ENCODE measurements at places on chromosomes 6 and 20. TPM values are rescaled to one million over a fixed set of nuclear protein-coding genes. Genes with fewer than 3 reads are reported as not detected.

DNA sequence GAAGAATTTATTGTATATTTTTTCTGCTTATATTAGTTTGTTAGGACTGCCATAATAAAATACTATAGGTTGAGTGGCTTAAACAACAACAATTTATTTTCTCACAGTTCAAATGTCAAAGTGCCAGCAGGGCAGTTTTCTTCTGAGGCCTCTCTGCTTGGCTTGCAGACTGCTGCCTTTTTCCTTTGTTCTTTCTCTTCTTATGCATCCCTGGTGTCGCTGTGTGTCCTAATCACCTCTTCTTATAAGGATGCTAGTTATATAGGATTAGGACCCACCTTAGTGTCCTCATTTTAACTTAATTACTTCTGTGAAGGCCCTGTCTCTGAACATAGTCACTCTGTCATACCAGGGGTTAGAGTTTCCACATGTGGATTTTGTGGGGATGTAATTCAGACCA, 354.4 kb downstream of the NKAIN2 start:
- H3K4me1 ChIP-seq: no peaks in the 10 kb centered on the region
- H3K27ac ChIP-seq: no peak overlapping the region
- no peak overlapping the region for H3K4me3 ChIP-seq
- DNase-seq: no peak

DNA sequence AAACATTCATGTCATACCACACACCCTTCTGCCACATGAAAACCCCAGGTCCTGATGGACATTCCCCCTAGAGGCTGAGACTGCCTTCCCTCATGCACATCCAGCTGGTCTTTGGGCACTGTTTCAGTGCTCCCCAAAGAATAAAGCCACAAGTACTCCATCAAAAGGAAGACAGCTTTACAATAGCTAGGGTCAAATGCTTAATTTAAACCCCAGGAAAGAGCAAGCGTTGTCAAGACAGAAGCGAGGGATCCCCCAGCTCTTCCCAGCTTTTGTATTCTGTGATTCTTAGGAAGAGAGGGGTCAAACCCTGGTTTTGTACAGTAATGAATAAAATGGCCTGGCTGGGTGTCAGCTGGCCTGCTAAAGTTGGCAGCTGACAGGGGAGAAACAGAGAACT, 82.4 kb upstream of the IYD start:
- H3K27ac ChIP-seq: no peak overlapping the region
- H3K36me3 ChIP-seq: no peaks in the 10 kb centered on the region
- H3K4me1 ChIP-seq: no peaks in the 10 kb centered on the region

DNA sequence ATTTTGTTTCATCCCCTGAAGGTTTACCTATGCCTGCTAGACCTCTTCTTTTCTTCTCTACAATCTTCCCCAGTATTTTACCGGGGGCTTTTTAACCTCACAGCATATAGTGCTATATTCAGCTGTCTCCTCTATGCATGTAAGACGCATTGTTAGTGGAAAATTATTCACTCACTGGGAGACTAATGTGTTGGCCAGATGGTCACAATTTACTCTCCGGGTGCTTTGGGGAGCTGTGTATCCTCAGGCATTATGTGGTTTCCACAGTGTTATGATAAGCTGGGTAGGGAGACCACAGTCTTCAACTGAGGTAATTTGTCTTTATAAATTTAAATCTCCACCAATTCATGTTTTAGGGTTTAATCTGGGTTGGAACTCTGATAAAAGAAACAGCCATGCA, 553.8 kb upstream of the PTCHD4 start:
- no peaks in the 10 kb centered on the region for H3K4me1 ChIP-seq
- no peaks in the 10 kb centered on the region for H3K27me3 ChIP-seq
- no peak overlapping the region for H3K27ac ChIP-seq
- H3K36me3 ChIP-seq: no peaks in the 10 kb centered on the region

- H3K4me3 ChIP-seq: peak within 1 kb of the TSS; percentile 77
- peak; percentile 37 for DNase-seq
- H3K36me3 ChIP-seq: peaks cover 3% of the 10 kb centered on the region
- H3K4me1 ChIP-seq: peaks cover 37% of the 10 kb centered on the region
Measured at GRCh38 chr6:26087284-26088115, at the start of gene HFE. Gene HFE (plus strand): TSS chr6:26087429. CDS start chr6:26087441, 12 bp downstream.

- no peaks in the 10 kb centered on the region for H3K27me3 ChIP-seq
- no peak for DNase-seq
Measured at GRCh38 chr20:56376331-56376730, 15.7 kb downstream of the AURKA start.

DNA sequence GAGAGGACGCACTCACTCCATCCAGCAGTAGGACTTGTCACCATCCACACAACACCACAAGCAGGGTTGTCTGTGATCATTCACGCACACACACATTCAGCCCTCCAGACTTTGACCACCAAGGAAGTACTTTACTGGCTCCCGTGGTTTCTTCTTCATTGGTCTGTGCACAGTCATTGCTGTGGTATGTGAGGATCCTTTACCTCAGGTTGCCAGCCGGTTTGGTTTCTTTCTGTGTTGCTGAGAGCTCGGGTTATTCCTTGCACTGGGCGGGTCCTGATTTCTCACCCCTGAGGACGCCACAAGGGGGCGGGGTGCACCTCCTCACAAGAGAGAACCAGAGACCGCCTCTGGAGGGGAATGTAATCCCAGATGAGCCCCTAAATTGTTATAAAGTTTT, 11.2 kb downstream of the SLC35A1 start:
- H3K27me3 ChIP-seq: no peaks in the 10 kb centered on the region
- H3K27ac ChIP-seq: no peak overlapping the region
- peaks cover 16% of the 10 kb centered on the region for H3K36me3 ChIP-seq
- DNase-seq: peak; percentile 20
- H3K4me1 ChIP-seq: peaks cover 12% of the 10 kb centered on the region
- H3K4me3 ChIP-seq: no peak overlapping the region

GRCh38 chr6:134416418-134417154, 98.7 kb upstream of the SGK1 start:
- peaks cover 3% of the 10 kb centered on the region for H3K27me3 ChIP-seq
- H3K36me3 ChIP-seq: no peaks in the 10 kb centered on the region
- H3K4me1 ChIP-seq: peaks cover 4% of the 10 kb centered on the region
- no peak overlapping the region for H3K4me3 ChIP-seq

- H3K27me3 ChIP-seq: peaks cover 71% of the 10 kb centered on the region
- peaks cover 18% of the 10 kb centered on the region for H3K4me1 ChIP-seq
Measured at GRCh38 chr6:10404799-10405512, 9.9 kb downstream of the TFAP2A start.

DNA sequence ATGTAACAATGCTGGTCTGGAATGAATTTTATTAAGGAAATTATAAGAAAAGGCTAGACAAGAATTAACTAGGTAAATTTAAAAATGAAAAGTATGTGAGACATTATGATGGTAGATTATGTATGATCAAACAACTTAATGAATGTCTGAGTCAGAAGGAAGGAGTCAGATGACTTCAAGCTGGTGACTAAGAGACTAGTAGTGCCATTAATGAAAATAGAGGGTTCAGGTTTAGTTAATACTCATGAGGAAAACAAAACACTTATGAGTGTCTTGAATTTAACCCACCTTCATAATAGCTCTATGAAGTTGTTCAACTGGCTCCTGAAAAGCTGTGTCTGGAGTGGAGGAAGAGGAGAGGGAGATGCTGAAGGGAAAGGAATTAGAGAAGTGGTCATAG, 256.3 kb downstream of the ADGRB3 start:
- DNase-seq: no peak
- H3K4me3 ChIP-seq: no peak overlapping the region
- H3K27ac ChIP-seq: no peak overlapping the region
- no peaks in the 10 kb centered on the region for H3K4me1 ChIP-seq
- no peaks in the 10 kb centered on the region for H3K36me3 ChIP-seq

DNA sequence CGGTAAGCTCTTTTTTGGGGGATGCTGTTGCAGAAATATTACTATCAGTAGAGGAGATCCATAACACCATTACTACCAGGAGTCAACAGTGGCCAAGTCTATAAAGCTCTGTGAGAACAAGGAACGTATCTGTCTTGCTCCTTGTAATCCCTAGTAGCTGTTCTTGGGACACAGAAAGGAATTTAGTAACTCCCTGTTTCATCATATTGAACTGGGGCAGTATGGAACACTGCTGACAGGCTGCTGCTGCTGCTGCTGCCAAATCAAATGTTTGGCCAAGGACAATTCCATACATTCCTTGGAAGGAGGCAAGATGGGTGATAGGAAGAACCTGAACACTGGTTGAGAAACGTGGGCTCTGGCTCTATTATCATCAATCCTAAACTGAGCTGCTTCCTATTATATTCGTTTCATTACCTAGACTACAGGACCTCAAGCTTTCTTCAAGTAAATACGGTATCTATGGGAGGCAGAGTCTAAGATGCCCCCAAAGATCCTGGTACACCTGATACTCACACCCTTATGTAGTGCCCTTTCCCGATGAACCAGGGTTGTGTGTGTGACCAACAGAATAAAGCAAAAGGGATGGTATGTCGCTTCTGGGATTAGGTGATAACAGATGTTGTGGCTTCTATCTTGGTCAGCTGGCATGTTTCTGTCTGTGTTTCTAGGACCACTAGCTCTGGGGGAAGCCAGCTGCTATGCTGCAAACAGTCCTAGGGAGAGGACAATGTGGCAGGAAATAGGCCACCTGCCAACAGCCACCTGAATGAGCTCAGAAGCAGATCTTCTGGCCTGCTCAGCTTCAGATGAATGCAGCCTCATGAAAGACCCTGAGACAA, 39.5 kb downstream of the ELOVL5 start:
- no peak for DNase-seq
- peak overlapping the region; percentile 41 for H3K27ac ChIP-seq
- H3K36me3 ChIP-seq: peaks cover 32% of the 10 kb centered on the region
- H3K27me3 ChIP-seq: no peaks in the 10 kb centered on the region
- H3K4me1 ChIP-seq: peaks cover 82% of the 10 kb centered on the region

DNA sequence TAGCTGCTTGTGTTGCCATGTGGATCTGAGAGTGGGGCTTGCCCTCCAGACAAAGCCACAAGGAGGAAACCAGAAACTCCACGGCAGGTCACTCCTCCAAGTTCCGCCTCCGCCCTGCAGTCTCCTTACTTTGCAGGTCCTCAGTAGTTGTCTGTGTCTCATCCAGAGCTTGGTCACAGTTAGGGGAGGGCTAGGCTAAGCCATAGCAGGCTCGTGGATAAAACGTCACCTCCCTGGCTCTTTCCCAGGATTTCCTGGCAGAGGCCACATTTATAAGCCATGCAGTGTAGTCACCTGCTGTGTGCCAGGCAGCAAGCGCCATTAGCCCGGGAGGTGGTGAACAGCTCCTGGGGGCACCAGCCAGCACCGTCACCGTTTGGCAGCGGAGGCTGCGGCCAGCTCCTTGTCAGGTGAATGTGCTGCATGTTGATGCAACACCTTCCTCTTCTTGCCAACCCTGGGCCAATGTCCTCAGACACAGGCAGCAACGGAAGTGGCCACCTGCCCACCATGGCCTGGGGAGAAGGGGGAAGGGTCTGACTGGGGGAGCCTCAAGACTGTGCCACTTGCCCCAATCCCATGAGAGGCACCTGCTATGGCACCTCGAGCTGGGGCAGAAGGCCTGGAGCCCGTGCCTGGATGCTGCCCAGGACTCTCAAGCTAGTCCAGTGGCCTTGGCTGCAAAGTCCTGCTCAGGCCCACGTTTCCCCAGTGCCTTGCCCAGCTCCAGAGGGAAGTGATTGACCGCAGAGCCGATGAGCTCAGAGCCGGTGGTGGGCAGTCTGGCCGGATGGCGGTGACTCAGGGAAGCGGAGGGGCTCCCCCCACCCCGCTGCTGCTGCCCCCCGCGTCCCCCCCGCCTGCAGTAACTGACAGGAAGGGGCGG, 39.0 kb upstream of the SLCO4A1 start:
- peak overlapping the region; percentile 62 for H3K4me3 ChIP-seq
- peaks cover 35% of the 10 kb centered on the region for H3K27me3 ChIP-seq
- no peaks in the 10 kb centered on the region for H3K36me3 ChIP-seq
- H3K4me1 ChIP-seq: peaks cover 51% of the 10 kb centered on the region
- peak; percentile 72 for DNase-seq

DNA sequence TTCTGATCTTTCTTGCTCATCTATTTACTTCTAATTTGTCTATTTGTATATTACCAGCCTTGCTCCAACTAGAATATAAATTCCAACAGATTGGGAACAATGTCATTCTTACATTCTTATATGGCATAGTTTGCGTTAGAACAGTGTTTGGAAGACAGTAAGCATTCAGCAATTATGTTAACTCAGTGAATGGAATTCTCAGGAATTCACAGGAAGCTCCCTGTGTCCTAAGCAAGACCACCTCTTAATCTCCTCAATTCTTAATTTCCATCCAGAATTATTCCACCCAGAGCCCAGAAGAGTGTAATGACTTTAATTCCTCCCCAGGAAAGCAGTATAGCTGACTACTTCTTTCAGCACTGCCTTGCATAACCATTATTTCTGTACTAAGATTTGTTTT, 18.2 kb upstream of the HS3ST5 start:
- no peaks in the 10 kb centered on the region for H3K27me3 ChIP-seq
- no peaks in the 10 kb centered on the region for H3K36me3 ChIP-seq
- no peak for DNase-seq
- H3K4me1 ChIP-seq: no peaks in the 10 kb centered on the region
- no peak overlapping the region for H3K27ac ChIP-seq

DNA sequence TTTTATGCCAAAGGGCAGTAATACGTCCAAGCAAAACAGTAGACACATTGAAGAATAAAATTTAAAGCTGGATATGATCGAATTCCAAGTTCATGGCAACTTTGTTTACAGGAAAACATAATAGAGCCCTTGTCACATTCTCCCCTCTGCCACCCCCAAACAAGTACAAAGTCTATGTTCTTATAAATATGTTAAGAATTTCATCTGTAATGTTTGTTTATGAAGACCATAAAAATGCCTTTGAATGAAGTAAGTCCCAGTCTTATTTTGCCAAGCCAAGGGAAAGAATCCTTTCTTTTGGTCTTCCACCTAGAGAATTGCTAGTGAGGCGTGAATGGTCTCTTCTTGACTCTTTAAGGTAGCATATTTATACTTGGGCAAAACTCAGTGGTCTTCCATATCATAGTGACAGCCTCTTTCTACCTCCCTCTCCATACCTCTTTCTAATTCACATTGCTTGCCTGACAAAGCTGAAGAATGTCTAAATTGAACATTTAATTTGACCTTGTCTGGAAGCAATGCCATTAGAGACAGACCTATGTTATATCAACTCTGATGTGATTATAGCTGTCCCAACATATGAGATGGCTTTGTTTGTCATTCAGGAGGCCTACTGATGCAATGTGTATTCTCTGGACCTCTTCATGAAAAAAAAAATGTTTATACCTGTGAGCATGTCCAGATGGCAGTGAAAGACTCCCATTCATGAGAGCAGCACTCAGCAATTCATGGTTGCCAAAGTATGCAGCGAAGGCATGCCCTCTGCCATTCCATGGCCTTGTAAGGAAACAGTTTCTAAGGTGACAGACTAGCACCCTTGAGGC, 70.6 kb upstream of the CCN2 start:
- DNase-seq: no peak
- no peaks in the 10 kb centered on the region for H3K36me3 ChIP-seq
- no peaks in the 10 kb centered on the region for H3K4me1 ChIP-seq
- H3K27ac ChIP-seq: no peak overlapping the region

DNA sequence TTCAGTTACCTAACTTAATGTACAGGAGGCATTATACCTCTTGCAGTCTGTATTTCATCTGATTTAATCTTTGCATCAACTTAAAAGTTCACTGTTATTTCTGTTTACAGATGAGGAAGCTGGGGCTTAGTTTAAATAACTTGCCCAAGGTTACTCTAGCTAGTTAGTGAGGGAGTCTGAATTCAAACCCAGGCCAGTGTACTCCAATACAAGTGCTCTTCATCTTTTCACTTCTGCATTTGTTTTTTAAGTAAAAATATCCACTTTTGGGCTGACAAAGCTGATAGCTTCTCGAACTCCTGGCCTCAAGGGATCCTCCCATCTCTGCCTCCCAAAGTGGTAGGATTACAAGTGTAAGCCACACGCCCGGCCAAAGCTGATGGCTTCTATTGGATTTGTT, 23.6 kb downstream of the RREB1 start:
- H3K4me1 ChIP-seq: peaks cover 71% of the 10 kb centered on the region
- H3K27ac ChIP-seq: no peak overlapping the region
- H3K36me3 ChIP-seq: peaks cover 27% of the 10 kb centered on the region

Gene RIPPLY2
- not detected for total RNA-seq

Gene EYA4
- total RNA-seq: not detected

Gene UNC5CL
- total RNA-seq: 2.3 TPM

Gene GSTA4
- total RNA-seq: 13.0 TPM

Gene CGA
- not detected for total RNA-seq

Gene C6orf141
- 0.48 TPM for total RNA-seq

All from activated CD4-positive, alpha-beta memory T cell treated with anti-CD3 and anti-CD28 coated beads, Interleukin-2, amount 10 ng/mL, durations not matched to agents 7 days and 5 days (primary cell).